Progenitor cell of endocrine pancreas (in vitro differentiated cells): ENCODE measurements at places on chromosomes 1 and 21.
A peak's percentile ranks its signal among the peaks of the same experiment; 100 is the strongest.

- H3K27me3 ChIP-seq = no peaks in the 10 kb centered on the region
- peak overlapping the region; percentile 44 for H3K4me3 ChIP-seq
- H3K27ac ChIP-seq = peak overlapping the region; percentile 93
- DNase-seq = peak; percentile 72
Measured at GRCh38 chr1:164786980-164787833, 228.2 kb downstream of the PBX1 start.

DNA sequence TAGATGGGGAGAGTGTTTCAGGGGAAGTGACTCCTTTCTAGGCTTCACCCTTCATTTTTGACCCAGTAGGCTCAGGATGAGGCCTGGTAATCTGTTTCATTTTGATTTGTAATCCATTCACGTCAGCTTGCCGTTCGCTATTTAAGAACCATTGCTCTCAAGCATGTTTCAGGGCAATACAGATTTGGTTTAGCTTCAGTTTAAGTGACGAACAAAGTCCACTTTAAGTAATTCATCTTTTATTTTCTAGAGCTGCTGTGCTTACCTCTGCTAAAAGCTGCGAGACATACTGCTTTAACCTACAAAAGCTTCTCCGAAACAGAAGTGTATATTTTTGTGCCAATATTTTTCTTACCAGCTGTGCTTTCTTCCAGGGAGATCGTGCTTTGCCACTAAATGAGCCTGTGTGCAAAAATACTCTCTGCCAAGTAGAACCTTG is 8.9 kb upstream of the FMO3 start:
- H3K27ac ChIP-seq = peak overlapping the region; percentile 1
- no peaks in the 10 kb centered on the region for H3K36me3 ChIP-seq
- H3K27me3 ChIP-seq = no peaks in the 10 kb centered on the region

GRCh38 chr1:12099610-12100009 is 36.5 kb downstream of the TNFRSF8 start:
- H3K27ac ChIP-seq = no peak overlapping the region
- DNase-seq = no peak
- H3K4me3 ChIP-seq = no peak overlapping the region
- no peaks in the 10 kb centered on the region for H3K4me1 ChIP-seq

- no peak overlapping the region for H3K27ac ChIP-seq
- H3K27me3 ChIP-seq = no peaks in the 10 kb centered on the region
- no peak for DNase-seq
- H3K4me3 ChIP-seq = no peak overlapping the region
- H3K36me3 ChIP-seq = peaks cover 3% of the 10 kb centered on the region
Measured at GRCh38 chr1:89098857-89099256, 27.1 kb downstream of the GBP2 start.

GRCh38 chr1:58119971-58120370 is 426.6 kb downstream of the OMA1 start:
- no peak for DNase-seq
- H3K27me3 ChIP-seq = no peaks in the 10 kb centered on the region
- no peak overlapping the region for H3K4me3 ChIP-seq

DNA sequence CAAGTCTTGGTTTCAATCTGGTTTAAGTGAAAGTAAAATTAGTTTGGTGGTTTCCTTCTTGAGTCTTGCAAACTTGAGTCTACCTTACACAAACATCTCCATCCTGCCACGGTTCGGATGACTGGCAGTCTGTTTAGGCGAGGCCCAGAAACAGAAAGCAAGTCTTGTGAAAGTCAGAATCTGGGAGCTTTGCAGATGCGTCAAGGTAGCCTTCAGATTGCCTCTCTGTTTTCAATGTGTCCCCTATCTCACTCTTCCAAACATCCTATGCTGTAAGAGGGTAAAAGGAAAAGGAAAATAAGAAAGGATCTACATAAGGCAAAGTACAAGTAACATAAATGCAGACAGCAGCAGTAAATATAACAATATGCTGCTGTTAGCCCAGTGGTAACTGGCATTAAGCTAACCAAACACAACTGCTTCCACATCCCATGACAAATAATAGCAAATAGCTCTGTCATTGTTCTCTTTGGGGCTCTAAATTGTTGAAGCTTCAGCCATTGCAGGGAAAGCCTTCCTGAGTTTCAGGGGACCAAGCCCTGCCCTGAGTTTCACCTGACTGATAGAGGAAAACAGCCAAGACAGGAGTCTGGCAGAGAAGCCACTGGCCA is 26.2 kb upstream of the C1orf105 start:
- no peak for DNase-seq
- no peaks in the 10 kb centered on the region for H3K27me3 ChIP-seq
- H3K4me3 ChIP-seq = no peak overlapping the region

DNA sequence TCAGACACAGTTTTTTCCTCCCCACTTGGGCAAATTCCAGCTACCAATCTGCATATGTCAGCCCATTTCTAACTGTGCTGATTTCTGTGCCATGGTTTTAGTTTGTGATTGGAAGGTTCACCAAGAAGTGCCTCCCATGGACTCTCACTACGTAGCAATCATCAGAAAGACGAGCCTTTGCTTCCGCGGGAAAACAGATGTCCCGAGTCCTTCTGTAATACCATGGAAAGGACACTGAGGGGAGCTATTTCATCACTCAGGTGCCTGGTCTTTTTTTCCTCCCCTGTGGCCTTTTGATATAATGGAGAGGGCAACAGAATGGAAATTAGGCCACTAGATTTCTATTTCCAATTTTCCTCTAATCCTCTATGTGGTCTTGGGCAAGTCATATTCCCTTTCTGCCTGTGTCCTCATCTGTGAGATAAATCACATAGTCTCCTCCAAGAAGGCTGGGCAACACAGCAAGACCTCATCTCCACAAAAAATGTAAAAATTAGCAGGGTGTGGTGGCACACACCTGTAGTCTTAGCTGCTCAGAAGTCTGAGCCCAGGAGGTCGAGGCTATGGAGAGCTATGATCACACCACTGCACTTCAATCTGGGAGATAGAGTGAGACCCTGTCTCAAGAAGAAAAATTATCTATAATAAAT is 24.8 kb downstream of the LEMD1 start:
- no peak overlapping the region for H3K27ac ChIP-seq
- no peak for DNase-seq
- H3K4me1 ChIP-seq = no peaks in the 10 kb centered on the region
- H3K4me3 ChIP-seq = no peak overlapping the region
- peaks cover 6% of the 10 kb centered on the region for H3K27me3 ChIP-seq

DNA sequence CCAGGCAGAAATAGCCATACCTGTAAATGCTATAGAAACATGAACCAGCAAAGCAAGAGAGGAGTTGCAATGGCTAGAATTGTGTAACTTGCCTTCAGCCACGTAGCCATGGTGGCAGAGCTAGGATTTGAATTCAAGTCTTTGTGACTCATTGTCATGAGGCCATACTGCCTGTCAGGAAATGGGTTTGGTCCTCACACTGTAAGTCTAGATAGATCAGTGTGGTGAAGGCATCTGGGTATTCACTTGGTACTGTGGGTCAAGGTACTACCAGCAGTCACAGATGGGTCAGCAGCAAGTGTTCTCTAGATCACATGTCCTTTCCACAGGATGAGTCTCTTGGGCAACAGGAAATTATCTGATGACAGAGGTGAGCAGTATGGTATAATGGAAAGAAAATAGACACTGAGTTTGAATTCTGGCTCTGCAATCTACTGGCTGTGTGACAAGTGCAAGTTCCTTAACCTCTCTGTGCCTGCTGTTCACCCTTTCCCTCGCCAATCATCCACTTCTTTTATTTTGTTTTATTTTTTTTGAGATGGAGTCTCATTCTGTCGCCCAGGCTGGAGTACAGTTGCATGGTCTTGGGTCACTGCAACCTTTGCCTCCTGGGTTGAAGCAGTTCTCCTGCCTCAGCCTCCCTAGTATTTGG is 36.9 kb downstream of the FGGY start:
- no peaks in the 10 kb centered on the region for H3K36me3 ChIP-seq
- DNase-seq = no peak
- H3K27me3 ChIP-seq = no peaks in the 10 kb centered on the region
- no peaks in the 10 kb centered on the region for H3K4me1 ChIP-seq
- H3K27ac ChIP-seq = no peak overlapping the region
- H3K4me3 ChIP-seq = no peak overlapping the region

DNA sequence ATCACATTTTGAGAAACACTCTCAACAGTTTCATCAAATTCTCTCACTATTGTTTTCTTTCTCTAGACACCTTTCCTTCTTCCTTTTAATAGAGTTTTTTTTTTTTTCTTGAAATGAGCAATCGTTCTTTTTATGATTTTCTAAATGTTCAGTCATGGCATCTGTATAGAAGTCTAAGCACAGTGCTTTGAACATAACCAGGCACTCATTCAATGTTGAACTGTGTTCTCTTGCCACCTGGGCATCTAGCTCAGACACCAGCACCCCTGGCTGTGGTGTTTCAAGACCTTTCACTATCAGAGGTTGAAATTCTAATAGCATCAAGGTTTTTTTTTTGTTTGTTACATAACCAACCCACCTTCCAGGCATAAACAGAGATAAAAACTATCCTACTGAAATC is 96.6 kb downstream of the DNM3 start:
- H3K27me3 ChIP-seq = no peaks in the 10 kb centered on the region
- peaks cover 10% of the 10 kb centered on the region for H3K4me1 ChIP-seq

DNA sequence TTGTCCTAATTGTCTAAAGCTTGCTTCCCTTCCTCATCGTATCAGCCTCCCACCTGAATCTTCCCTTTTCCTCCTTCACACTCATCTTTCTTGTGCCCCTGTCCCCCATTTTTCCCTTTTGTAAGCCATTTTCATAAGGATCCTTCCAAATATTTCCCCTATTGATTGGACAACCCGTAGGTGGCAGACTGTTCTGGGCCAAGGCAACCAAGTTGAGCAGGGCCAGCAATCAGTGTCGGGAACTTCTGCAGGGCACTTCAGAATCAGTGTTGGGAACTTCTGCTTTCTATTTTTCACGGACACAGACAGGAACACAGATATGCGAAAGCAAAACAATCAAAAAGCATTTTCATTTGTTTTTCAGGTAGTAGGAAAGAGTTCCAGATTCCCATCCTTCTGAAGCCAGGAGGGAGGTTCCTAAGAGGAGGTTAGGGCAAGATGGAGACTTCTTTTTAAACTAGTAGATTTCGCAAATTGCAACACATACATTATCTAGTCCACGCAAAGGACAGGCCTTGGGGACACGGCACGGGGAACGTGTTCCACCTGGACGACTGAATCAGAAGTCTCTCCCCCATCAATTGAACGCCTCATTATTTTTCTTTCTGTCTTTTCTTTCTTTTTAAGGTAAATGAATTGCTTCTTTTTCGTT is 691 bp upstream of the MPZL1 start:
- H3K4me1 ChIP-seq = peaks cover 45% of the 10 kb centered on the region
- peak overlapping the region; percentile 85 for H3K27ac ChIP-seq
- peaks cover 5% of the 10 kb centered on the region for H3K27me3 ChIP-seq
- peaks cover 4% of the 10 kb centered on the region for H3K36me3 ChIP-seq
- H3K4me3 ChIP-seq = peak overlapping the region; percentile 91
- no peak for DNase-seq

- DNase-seq = no peak
- H3K4me3 ChIP-seq = no peak overlapping the region
- H3K4me1 ChIP-seq = peaks cover 16% of the 10 kb centered on the region
- H3K36me3 ChIP-seq = peaks cover 22% of the 10 kb centered on the region
- no peaks in the 10 kb centered on the region for H3K27me3 ChIP-seq
Measured at GRCh38 chr1:26833432-26834405, 7.2 kb downstream of the ZDHHC18 start.

DNA sequence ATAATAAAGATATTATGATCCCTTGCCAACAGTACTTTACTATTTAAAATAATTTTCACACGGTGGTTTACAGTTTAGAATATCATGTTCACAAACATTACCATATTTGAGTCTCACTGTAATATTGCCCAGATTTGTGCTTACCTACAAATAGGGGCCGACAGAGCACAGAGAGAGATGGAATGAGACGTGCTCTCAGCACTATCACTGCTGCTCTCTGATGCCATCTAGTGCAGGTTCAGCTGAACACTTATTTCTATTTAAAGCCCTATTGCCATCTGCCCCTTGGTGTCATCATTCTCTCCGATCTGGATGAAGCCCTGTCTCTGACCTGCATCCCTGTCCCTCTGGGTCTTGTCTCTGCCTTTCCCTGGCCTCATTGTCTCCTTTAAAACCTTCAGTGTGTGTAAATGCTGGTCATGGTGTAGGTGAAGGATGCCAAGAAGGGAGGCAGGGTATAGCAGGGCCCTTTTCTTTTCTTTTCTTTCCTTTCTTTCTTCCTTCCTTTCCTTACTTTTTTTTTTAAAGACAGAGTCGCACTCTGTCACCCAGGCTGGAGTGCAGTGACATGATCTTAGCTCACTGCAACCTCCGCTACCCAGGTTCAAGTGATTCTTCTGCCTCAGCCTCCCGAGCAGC is 6.9 kb upstream of the GPATCH4 start:
- H3K36me3 ChIP-seq = no peaks in the 10 kb centered on the region
- no peak for DNase-seq
- H3K4me1 ChIP-seq = peaks cover 7% of the 10 kb centered on the region
- no peak overlapping the region for H3K27ac ChIP-seq
- H3K27me3 ChIP-seq = peaks cover 11% of the 10 kb centered on the region

- no peak overlapping the region for H3K4me3 ChIP-seq
- no peak overlapping the region for H3K27ac ChIP-seq
- H3K27me3 ChIP-seq = peaks cover 19% of the 10 kb centered on the region
- H3K4me1 ChIP-seq = no peaks in the 10 kb centered on the region
Measured at GRCh38 chr1:54834007-54834541, 33.0 kb upstream of the TTC22 start.

DNA sequence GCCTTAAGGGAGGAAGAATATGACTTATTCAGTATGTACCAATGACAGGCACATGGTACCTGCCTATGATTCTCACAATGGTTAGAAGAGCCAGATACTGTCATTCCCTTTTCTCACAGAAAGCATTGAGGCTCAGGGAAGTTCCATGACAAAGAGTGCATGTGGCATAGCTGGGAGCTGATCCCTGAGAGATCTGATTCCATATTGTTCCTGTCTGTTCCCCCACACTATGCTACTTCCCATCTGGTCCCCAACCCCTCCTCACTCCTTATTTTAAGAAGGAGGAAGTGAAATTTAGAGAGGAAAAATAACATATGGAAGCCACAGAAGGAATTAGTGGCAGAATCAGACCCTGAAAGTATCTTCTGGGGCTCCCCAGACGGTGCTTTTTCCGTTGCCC is 500.0 kb downstream of the PLPP3 start:
- no peak overlapping the region for H3K27ac ChIP-seq
- H3K36me3 ChIP-seq = no peaks in the 10 kb centered on the region
- no peaks in the 10 kb centered on the region for H3K4me1 ChIP-seq
- H3K4me3 ChIP-seq = no peak overlapping the region
